Prostate gland (tissue), 2 donors: ENCODE measurements at places on chromosomes 3 and 15.

DNA sequence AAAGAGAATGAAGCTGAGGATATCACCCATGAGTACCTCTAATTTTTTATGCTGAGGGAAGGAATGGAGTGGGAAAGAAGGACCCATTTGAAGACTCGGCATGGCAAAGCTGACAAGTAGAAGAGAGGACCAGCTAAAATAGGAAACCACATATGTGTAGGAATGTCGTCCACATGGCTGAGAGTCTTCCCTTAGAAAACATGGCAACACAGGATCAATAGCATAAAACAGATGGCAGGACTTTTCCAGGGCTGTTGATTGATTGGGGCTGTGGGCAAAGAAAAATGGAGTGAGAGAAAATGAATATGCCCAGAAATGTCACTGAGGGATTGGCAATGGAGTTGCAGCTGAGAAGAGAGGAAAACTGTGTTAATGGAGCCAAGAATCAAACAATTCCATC is 76.2 kb upstream of the PRICKLE2 start:
- no peak for DNase-seq

DNA sequence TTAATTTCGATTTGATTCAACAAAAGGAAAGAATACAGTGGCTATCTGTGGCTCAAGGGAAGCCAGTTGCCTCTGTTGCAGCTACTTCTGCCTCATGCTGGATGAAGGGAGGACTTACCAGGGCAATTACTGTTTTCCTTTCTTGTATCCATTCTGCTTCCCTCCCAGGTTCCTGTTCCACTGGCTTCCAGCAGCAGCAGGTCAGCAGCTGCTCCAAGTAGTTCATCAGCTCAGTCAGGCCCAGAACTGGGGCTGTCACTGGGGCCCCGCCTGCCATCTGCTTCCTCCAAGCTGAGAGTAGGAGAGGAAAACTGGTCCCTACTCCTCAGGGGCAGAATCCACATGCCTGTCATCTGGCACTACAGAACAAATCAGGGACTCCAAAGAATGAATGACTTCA is 48.6 kb upstream of the ULK4 start:
- no peak for DNase-seq

GRCh38 chr15:95559875-95560394 is 770.6 kb upstream of the NR2F2 start:
- no peak for DNase-seq

GRCh38 chr3:123678108-123678511 is 93.3 kb upstream of the HACD2 start:
- DNase-seq = no peak

DNA sequence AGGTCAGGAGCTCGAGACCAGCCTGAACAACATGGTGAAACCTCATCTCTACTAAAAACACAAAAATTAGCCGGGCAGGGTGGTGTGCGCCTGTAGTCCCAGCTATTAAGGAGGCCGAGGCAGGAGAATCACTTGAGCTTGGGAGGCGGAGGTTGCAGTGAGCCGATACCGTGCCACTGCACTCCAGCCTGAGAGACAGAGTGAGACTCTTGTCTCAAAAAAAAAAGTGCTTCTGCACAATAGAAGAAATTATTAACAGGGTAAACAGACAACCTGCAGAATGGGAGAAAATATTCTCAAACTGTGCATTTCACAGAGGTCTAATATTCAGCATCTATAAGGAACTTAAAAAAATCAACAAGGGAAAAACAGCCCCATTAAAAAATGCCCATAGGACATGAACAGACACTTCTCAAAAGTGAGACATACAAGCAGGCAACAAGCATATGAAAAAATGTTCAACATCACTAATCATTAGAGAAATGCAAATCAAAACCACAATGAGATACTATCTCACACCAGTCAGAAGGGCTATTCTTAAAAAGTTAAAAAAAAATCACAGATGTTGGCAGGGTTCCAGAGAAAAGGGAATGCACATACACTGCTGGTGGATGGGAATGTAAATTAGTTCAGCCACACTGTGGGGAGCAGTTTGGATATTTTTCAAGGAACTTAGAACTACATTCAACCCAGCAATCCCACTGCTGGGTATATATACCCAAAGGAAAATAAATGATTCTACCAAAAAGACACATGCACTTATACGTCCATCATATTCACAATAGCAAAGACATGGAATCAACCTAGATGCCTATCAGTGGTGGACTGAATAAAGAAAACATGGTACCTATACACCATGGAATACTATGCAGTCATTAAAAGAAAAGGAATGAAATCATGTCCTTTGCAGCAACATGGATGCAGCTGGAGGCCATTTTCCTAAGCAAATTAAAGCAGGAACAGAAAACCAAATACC is 75.5 kb downstream of the MSL2 start:
- DNase-seq = no peak

DNA sequence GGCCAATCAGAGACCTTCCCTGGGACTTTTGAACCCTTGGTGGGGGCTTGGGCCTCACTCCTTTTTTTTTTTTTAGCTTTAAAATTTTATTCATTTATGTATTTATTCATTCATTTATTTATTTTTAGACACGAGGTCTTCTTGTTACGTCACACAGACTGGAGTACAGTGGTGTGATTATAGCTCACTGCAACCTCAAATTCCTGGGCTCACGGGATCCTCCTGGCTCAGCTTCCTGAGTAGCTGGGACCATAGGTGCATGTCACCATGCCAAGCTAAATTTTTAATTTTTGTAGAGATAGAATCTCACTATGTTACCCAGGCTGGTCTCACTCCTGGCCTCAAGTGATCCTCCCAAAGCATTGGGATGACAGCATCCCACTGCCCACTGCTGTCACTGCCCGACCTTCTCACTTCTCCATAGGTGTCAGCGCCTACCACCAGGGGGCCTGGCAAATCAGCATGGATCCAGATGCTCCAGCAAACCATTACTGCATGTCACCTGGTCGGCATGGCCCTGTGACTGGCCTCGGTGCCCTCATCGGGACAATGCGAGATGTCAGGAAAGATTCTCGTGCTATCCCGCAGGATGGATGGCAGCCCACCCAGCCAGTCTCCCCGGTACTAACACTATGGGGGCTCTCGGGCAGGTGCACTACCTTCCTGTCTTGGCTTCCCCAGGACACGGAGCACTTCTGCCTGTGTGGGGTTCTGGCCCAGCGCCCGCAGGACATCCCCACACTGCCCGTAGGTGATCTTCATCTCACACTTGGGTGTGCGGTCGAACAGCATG is 3.0 kb downstream of the MYL3 start:
- no peak for DNase-seq

GRCh38 chr3:76345878-76346277 is 560.5 kb upstream of the ZNF717 start:
- DNase-seq = no peak

- DNase-seq = peak; percentile 47
Measured at GRCh38 chr3:4977001-4977852, 2.0 kb upstream of the BHLHE40 start.

- no peak for DNase-seq
Measured at GRCh38 chr3:68287101-68287500, 632.7 kb upstream of the SUCLG2 start.

GRCh38 chr3:83523470-83524073 is 1435.2 kb upstream of the CADM2 start:
- DNase-seq = no peak

DNA sequence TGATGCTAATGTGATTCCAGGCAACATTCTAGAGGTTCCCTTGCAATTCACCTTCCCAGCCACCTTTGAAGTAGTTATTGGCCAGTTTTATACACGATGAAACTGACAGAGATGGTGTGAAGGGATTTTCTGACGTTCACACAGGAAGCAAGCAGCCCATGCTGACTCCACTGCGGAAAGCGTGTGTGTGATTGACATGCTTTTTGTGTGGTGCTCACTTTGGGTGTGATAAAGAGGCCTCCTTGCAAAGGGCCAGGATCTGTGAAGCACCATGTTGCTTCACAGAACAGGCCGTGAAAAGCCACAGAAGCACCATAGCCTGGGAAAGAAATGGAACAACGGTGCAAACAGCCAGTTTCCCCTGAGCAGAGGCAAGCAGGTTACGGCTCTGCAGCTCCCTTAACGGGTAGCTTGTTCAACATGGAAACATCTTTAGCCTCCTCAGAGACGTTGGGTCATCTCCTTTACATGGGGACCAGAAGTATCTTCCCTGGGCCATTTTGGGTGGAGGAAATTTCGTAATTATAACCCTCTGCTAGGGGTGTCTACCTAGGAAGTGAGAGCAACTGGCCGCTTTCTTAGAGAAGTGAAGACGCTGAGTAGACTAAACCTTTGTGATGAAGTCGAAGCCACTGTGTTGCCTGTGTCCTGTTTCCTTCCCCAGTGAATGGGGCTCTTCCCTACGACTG is 108.5 kb downstream of the APBA2 start:
- DNase-seq = no peak

GRCh38 chr3:195106418-195106906 is 164.5 kb downstream of the XXYLT1 start:
- DNase-seq = peak; percentile 39

- no peak for DNase-seq
Measured at GRCh38 chr3:139939681-139940190, 4.8 kb downstream of the CLSTN2 start.

DNA sequence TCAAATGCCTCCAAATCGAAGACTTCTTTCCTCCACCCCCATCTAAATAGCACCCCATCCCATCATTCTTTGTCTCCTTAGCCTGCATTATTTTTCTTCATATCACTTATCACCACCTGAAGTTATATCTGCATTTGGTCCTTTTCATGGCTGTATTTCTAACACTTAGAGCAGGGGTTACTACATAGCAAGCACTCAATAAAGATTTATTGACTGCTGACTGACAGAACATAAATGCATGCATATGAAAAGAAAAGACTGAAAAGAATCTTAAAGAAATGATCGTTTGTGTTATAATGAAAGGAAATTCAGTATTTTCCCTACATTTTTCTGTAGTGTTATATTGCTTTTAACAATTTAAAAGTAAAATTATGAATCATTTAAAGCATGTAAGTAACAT is 1.4 kb downstream of the LRRC31 start:
- DNase-seq = no peak

- DNase-seq = no peak
Measured at GRCh38 chr3:195448205-195448875, 5.5 kb upstream of the ACAP2 start.

GRCh38 chr15:93451265-93451664 is 362.3 kb upstream of the RGMA start:
- DNase-seq = no peak

DNA sequence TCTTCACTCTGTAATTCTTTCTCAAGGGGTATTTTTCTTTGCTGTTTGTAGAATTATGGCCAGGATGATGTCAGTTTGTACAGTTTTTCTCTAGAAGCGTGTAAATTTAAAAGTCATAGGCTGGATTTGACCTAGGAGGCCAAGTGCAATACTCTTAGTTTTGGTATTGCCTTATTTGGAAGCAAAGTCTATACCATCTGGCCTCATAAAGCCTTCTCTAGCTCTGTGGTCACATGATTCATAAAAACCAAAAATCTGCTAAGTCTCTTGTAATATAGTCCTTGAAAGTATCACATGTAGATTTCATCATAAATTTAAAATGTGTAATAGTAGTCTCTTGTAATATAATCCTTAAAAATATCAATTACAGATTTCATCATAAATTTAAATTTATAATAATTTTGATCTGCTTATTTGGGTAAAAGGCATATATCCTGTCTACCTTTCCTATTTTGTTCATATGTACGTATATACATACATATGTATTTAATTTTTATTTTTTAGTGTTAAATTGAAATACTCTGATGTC is 25.6 kb downstream of the TEX9 start:
- DNase-seq = no peak

DNA sequence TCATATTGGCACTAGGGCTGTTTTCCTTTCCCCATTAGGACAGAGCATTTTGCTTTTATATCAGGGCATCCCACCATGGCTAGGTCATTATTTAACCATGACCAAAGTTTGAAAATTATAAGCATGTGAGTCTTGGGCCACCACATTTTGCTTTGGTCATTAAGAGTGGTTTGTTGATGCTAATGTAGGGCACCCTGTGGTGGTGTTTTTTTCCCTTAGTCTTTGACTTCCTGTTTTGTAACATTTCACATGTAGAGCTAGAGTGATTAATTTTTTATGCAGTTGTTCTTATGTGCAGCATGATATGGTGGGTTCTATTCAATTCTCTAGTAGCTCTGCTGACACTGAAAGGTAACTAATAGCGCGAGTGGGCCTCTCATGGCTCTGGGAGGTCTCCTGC is 249.6 kb upstream of the ROBO1 start:
- no peak for DNase-seq

- DNase-seq = no peak
Measured at GRCh38 chr3:71142441-71143161, 440.9 kb downstream of the FOXP1 start.

- no peak for DNase-seq
Measured at GRCh38 chr3:171688593-171688992, 121.7 kb downstream of the PLD1 start.

DNA sequence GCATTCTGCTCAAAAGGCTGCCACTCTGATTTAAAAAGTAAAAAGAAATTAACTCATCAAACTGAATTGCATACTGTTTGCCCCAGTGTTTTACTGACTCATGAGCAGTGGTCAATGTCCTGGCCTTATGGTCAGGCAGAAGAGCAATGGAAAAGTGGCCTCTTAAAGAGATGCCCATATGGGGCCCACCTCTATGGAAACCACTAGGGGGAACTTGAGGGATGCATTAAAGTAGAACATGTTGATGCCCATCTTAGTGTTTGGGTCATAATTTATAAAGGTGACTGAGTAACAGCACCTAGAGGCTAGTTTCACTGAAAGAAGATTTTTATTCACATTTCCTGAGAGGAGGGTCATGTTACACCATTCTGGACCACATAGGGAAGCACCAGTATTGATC is 66.5 kb upstream of the RNU6-1 start:
- no peak for DNase-seq

DNA sequence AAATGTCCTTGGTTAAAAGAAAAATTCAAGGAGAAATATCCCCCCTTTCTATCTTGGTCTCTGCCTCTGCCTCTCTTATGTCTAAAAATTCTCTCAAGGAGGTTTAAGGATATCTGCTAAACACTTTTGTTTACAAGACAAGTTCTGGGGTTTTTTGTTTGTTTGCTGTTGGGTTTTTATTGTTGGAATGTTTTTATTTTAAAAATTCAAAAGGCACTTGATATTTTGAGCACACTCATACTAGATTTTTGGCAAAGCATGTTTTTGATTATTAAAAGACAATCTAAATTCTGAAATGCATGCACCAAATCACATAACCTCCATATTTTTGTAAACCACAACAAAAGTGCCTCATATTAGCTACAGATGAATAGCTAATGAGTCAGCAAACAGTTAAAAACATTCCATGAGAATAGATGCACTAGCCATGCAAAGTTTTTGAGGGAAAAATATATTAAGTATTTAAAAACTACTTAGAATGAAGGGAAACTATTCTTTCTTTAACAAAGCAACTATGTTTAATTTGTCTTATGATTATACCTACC is 84.6 kb downstream of the ZBTB20 start:
- no peak for DNase-seq

GRCh38 chr15:72680931-72681330 is 5.1 kb downstream of the HIGD2B start:
- no peak for DNase-seq
